Daoy (cell line): ENCODE measurements at places on chromosomes 2 and 18. TPM values are rescaled to one million over a fixed set of nuclear protein-coding genes. Genes with fewer than 3 reads are reported as not detected.

DNA sequence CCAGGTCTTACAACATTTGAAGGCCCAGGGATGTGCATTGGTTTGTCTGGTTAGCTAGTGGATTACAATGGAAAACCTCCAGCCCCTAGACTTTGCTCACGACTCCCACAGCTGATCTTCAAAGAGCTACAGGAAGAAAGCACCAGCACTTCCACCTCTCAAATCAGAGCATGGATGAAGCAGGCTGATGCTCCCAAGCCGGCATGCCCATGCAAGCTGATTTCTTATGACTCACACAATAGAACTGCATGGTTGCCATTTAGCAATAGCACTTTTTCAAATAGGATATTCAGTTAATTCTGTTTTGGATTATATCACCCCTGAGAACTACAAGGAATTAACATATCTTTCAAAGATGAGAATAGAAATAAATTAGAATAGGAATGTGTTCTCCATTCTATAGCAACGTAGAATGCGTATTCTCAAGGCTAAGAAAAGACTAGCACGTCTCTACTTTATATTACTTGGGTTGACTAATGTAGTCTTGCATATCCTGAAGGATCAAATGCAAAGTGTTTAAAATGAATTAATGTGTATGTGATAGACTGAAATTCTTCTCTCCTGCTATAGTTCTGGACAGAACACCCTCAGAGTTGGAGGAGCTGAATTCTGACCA is 292.4 kb downstream of the TRIB2 start:
- no peak for DNase-seq

Gene OSR1
- 0.06 TPM in 1 of 2 replicates, not detected in the other for total RNA-seq

DNA sequence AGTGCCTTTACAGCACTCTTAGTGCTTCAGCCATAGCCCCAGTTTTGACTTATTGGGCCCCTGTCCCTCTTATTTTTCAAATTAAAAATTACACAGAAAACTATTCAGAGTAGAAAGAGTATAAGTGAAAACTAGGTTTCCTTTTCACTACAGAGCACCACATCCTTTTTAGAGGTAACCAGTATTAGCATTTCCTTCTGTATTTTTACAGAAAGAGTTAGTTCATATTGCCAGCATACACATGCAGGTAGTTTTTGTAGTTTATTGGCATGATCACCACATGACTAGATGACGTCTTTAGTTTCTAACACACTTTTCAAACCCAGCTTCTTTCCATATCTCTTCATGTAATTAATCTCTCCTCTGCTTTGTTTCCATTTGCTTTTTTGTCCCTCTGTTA is 66.4 kb downstream of the UBE2E3 start:
- DNase-seq, result no peak

GRCh38 chr2:67169417-67170140 is 227.6 kb upstream of the ETAA1 start:
- DNase-seq, result no peak

DNA sequence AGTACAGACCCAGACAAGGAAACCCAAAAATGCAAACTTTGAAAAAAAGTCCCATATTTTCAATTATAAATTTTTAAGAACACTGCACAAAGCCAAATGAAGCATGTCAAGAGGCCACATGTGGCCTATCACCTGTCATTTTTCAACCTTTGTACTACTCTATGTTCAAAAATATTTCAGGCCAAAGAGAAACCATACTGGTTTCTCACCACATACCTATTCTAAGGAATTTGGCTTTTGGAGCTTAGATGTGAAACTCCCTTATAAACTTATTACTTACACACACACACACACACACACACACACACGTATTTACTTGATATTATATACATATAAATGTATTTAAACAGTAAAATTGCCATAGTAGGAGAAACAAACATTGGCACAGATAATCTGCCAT is 338.7 kb downstream of the TXNL1 start:
- DNase-seq, result no peak

DNA sequence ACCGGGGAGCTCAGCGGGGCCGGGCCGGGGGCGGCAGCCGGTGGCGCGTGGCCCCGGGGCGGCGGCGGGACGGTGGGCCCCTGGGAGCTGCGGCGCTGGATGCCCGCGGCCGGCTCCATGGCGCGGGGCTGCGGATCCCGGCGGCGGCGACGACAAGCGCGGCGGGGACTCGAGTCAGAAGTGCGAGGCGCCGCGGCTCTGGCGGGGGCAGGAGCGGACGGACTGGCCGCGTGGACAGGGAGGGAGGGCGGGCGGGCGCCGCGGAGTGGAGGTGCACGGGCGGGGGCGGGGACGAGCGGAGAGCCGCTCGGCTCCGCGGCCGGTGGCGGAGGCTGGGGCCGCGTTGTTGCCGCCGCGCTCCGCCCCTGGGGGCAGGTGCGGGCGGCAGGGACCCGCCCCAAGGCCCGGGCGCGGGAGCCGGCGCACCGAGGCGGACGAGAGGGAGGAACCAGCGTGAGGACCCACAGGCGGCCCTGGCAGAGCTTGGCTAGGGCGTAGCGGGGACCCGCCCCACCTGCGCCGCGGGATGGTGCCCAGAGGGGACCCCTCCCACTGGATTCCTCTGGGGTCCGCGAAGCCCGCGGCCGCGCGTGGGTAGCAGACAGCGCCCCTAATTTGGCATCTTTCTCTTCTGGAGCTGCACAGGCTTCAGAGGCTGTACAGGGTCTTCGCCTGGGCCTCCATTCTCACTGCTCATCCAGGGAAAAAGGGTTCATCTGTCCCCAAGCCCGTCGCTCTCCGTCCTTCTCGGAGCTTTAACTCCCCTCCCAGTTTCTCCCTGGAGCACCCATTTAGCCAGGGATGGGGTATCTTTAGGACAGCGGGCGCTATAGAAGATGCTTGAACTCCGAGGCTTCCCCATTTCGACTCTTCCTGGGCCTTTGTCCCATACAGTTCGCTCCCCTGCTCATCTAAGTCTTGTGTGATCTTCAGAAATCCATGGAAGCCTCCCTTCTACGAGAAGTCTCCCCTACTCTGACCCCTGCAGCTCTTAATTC is at the start of gene TMEM163:
Gene TMEM163, minus strand, starts transcription at position 184 of the 998 bp plus-strand sequence.
- DNase-seq, result no peak

DNA sequence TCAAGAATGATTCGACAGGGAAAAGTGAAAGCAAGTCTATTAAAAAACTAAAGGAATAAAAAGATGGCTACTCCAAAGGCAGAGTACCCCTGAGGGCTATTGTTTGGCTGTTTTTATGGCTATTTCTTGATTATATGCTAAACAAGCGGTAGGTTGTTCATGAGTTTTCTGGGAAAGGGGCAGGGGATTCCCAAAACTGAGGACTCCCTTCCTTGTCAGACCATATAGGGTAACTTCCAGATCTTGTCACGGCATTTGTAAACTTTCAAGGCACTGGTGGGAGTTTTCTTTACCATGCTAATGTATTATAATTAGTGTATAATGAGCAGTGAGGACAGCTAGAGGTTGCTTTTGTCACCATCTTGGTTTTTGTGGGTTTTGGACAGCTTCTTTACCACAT is 474.9 kb upstream of the MC4R start:
- DNase-seq, result no peak

DNA sequence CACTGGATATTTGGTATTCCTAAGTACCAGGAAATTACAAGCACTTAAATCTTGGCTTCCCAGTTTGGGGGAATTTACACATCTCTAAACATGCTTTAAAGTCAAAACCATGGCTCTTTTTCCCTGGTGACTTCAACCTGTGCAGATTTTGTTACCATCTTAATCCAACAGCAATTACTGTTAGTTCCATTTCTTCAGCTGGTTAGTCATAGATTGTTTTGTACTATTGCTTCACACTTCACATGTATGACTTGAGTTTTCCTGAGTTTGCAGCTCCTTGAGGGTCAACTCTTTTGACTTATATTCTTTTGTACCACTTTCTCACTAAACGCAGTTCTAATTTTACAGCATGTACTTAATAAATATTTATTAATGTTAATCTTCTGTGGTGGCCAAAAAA is 203.4 kb upstream of the RND3 start:
- no peak for DNase-seq

DNA sequence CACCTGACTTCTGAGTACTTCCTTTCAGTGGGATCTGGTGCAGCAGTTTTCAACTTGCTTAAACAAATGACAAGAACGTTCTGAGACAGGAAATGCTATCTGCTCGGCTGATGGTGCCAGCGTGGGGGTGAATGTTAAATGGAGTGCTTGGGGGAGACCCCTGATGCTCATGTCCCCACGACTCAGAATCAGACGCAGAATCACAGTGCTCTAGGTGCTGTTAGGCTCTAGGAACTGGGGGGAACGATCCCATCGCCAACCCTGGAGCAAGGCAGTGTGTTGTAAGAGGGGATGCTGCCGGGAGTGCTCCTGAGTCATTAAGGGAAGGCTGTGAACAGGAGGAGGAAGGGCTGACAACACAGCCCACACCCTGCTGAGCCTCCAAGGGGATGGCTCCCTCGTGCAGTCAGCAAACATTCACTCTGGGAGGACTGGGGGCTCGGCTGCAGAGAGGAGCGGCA is 34.1 kb upstream of the KCNF1 start:
- DNase-seq, result no peak

Gene ZNF512
- 26.1 and 35.5 TPM in 2 replicates for total RNA-seq

- no peak for DNase-seq
Measured at GRCh38 chr2:59005836-59006615, 764.9 kb upstream of the FANCL start.

DNA sequence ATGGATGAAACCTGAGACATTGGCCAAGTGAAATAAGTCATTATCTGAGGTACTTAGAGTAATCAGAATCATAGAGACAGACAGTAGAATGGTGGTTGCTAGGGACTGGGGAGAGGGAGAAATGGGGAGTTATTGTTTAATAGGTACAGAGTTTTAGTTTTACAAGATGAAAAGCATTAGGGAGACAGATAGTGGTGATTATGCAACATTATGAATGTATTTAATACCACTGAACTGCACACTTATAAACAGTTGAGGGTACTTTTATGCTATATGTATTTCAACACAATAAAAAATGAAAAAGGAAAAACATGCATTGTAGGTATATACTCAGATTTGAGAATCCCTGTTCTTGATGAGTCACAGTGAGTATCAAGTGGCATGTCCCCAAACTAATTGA is 59.7 kb downstream of the EPC2 start:
- DNase-seq, result no peak

Gene DSG1
- not detected in 2 replicates for total RNA-seq

- no peak for DNase-seq
Measured at GRCh38 chr2:16043627-16044026, 103.3 kb downstream of the MYCN start.

Gene SLC4A5
- 0.17 TPM in 1 of 2 replicates, not detected in the other for total RNA-seq

Gene COL4A4
- under 0.01 and 0.15 TPM in 2 replicates for total RNA-seq

Gene GCG
- not detected in 2 replicates for total RNA-seq

DNA sequence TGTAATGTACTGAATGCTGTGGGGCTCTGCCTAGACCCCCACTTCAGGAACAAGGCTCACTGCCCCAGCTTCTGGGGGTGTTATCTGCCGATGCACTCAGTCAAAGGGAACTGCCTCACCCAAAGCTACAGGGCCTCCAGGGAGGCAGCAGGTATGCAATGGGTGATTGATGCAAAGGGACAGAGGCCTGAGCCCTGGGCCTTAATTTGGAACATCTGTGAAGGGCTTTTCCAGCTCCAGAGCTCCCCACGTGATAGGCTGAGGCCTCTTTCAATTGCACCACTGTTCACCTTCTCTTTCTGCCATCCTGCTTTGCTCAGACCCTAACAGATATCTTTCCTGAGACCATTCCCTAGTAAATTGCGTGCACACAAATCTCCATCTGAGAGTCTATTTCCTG is 131.0 kb downstream of the ATL2 start:
- no peak for DNase-seq

- DNase-seq, result no peak
Measured at GRCh38 chr2:69466728-69467127, 29.5 kb upstream of the NFU1 start.

- no peak for DNase-seq
Measured at GRCh38 chr18:77248873-77249568, 627 bp upstream of the GALR1 start.
